ENCODE measurements at places on chromosomes 11 and 22.

GRCh38 chr11:92929653-92930052, 39.8 kb upstream of the MTNR1B start:
- DNase-seq = no peak

GRCh38 chr11:88175569-88176075, 379 bp upstream of the RAB38 start:
- DNase-seq = no peak

DNA sequence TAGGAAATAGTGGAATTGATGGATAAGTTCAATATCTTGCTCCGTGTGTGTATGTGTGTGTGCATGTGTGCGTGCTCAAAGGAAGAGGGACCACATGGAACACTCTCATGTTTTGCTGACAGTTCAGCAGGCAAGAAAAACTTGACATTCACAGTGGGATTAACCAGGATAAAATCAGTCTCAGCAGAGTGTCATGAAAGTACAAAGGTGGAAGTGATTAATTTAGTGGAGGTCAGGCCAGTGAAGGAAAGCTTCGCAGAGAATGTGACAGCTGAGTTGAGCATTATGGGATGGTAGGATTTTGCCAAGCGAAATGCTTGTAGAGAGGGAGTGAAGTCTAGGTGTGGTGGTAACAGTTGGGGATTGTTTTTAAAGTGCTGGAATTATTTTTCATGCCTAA, 15.7 kb upstream of the FBXO3 start:
- no peak for DNase-seq

DNA sequence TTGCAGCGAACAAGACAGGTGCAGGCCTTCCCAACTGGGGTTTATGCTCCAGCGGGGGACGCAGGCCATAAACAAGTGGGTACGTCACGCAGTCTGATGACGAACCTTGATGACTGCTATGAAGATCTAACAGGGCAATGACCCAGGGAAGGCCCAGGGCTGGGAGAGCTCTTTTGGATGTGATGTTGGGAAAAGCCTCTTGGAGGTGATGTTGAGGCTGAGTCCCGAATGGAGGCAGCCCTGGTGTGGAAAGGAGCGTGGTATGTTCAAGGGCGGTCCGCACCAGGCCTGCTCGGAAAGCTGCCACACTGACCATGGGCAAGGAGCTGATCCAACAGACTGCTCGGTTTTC, 5.8 kb downstream of the FADS2 start:
- DNase-seq = no peak

DNA sequence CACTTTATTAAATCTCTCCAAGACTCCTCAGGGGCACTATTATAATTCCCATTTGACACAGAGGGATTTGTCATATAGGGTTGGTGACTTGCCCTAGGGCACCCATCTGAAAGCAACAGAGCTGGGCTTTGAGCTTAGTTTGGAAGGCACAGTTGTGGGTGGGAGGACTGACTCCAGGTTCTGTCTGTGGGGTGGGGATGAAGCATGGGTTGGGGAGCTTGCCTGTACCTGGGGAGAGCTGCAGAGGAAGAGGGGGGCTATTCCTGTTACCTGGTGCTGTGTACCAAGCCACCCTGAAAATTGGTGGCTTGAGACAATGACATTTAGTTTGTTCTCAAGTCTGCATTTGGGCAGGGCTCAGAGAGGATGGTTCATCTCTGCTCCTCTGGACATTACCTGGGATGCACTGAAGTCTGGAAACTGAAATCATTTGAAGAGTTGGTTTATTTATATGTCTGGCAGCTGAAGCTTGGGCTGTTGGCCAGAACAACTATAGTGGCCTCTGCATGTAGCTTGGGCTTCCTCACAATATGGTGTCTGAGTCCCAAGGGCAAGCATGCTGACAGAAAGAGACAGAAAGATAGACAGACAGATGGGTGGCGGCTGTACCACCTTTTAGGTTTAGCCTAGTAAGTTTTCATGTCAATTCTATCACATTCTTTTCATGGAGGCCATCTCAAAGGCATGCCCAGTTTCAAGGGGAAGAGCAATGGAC, 44.9 kb downstream of the LRRC32 start:
- DNase-seq = no peak

- no peak for DNase-seq
These were observed 666.6 kb upstream of the TENM4 start for GRCh38 chr11:80107415-80107814.

DNA sequence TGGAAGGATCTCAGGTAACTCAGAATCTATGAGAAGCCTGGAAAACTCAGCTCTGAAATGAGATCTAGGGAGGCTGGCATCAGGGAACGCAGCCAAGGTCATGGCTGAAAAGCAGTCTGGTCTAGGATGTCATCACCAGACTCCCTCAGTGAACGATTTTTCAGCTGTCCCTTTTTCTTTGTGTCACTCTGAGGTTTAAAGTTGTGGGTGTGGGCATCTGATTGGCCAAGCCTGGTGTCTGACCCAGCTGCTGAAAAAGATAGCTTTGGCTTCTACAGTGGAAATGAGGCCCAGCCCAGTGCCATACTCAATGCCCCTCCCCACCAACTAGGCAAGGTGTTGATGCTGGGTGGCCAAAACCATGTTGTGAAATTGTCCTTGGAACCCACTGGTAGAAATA, 14.5 kb downstream of the RPS3 start:
- no peak for DNase-seq

DNA sequence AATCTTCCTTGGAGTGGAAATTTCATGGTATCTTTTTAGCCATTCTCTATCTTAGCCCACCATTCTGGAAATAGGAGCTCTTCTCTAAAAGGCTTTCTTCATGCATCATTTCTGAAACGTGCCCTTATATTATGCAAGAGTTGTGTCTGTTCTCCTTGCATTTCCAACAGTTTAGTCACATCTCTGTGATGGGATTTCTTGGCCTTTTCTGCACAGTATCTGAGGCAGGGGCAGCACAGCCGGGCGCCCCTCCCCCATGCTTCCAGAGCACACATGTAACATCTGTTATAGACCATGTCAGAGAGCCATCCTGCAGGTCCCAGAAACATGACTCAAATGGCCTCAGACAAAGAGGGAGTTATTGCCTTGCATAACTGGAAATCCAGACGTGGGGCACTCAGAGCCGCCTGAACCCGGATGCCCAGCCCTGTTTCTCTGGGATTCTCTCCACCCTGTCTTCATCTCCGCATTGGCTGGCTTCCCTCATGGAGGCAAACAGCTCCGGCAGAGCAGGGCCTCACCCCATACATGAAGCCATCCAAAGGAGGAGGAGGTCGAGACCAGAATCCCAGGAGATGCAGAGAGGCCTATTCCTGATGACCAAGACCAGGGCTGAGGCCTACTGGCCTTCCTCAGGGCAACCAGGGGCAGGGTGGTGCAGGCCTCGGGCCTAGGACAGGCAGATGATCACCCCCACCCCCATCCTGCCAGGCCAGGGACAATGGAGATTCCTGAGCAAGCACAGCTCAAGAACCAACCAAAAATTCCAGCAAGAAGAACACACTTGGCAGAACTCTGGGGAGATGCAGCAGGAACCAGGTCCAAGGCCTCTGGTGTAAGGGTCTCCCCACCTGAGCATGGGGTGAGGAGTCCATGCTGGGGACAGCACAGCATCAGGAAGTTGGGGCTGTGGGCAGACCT, 61.3 kb downstream of the IGLL5 start:
- no peak for DNase-seq

- DNase-seq = no peak
These were observed 631.4 kb upstream of the LUZP2 start for GRCh38 chr11:23865341-23865975.

GRCh38 chr11:72871119-72871518, 56.9 kb downstream of the ATG16L2 start:
- DNase-seq = no peak

GRCh38 chr22:37148031-37148651, 1.6 kb downstream of the IL2RB start:
- DNase-seq = peak; percentile 9

DNA sequence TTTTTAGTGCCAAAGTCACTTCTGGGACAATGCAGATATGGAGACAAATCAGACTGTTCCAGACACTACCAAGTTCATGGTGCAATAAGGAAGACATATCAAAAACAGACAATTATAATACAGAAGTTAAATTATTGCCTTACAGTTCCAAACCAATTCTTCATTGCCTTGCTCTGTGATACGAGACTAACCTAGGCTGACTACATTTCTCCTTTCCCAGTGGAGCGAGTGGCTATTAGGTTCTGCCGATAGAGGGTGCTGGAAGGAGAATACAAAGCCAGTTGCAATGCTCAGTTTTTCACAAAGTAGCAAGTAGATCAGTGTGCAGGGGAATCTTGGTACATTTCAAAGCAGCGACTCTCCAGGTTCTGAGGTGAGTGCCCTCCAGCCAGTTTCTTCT, 67.8 kb downstream of the FAM168A start:
- no peak for DNase-seq

DNA sequence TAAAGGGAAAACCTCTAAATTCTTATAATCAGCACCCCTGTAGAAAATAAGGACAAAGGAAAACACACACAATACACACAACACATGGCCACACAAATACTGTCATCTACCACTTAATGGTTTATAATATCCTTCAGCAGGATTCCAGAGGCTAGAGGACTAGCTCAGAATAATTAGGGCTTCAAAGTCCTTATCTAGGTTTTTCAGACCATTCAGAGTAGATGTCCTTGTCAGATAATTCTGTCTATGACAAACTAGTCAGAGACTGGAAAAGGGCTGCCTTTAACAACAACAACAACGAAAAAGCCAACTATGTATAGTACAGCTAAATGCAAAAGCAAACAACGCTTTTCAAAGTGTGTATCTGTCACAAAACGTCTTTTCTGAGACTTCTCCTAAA, 456.5 kb upstream of the CNTN5 start:
- no peak for DNase-seq

DNA sequence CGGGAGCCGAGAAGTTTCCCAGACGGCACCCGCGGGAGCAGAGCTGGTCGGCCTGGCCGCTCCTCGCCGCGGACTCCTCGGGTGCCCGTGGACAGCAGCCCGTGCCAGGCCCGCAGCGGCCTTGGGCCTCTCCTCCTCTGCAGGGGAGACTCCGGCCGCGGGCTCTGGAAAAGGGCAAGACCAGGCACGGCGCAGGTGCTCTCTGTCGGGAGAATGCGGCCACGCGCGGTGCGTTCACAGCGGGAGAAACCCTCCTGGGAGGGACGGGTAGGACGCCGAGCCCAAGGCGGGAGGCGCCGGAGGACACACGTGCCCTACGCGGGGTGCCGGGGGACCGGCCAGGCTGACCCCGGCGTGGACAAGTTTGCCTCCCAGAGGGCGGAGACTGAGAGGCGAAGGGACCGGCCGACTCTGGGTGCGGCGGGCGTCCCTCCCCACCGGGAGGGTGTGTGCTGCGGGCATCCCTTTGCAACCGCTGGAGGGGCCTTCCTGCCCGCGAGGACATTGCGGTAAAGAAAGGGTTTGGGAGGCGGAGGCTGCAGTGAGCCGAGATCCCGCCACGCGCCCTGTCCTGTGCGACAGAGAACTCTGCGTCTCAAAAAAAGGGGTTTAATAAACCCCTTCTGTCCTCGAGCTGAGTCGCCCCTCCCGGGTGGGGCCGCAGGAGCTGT, 2.3 kb downstream of the IFITM1 start:
- DNase-seq = no peak

GRCh38 chr11:17605651-17606122, 58.6 kb downstream of the OTOG start:
- no peak for DNase-seq

GRCh38 chr22:37126383-37126782, 16.9 kb upstream of the TMPRSS6 start:
- DNase-seq = no peak

DNA sequence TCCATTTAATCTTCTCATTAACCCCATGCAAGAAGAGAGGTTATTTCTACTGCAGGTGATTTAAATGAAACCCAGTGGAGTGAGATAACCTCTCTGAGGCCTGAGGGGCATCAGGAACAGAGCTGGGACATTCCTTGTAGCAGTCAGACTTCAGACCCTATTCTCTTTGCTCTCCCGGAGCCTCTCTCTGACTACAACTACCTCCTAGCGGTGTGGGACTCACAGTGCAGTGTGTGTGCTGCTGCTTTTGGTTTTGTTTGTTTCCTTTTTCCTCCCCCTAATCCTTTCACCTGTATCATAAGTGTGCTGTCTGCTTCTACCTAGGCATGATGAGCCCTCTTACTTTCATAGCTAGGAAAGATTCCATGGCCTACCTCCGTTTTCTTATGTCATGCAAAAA, 769.6 kb downstream of the NTM start:
- DNase-seq = no peak

- no peak for DNase-seq
These were observed 78.5 kb downstream of the BUD13 start for GRCh38 chr11:116694349-116694725.

- no peak for DNase-seq
These were observed 133.3 kb downstream of the ATXN10 start for GRCh38 chr22:45804986-45805325.

GRCh38 chr11:1757861-1758610, 5.7 kb downstream of the CTSD start:
- DNase-seq = peak; percentile 26

DNA sequence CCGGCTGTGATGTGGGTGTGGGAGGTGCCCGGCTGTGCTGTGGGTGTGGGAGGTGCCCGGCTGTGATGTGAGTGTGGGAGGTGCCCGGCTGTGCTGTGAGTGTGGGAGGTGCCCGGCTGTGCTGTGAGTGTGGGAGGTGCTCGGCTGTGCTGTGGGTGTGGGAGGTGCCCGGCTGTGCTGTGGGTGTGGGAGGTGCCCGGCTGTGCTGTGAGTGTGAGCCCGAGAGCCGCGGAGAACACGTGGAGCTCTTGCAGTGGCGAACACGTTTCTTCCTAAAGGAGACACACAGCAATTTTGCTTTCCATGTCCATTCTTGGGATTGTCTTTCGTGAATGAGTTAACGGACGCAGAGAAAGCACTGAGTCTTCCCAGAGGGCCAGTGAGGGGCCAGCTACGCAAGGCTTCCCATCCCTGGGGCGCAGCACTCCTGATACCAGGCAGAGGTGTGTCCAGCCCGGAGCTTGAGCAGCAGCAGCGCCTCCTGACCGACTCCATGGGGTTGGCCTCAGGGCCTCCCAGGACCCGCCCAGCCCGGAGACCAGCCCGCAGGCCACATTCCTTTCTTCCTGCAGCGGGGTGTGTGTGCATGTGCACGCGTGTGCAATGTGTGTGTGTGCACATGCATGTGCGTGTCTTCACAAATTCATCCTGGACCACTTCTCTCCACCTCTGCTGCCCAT, 245.0 kb upstream of the B3GAT1 start:
- no peak for DNase-seq
